ENCODE measurements at places on chromosomes 12 and 14.

DNA sequence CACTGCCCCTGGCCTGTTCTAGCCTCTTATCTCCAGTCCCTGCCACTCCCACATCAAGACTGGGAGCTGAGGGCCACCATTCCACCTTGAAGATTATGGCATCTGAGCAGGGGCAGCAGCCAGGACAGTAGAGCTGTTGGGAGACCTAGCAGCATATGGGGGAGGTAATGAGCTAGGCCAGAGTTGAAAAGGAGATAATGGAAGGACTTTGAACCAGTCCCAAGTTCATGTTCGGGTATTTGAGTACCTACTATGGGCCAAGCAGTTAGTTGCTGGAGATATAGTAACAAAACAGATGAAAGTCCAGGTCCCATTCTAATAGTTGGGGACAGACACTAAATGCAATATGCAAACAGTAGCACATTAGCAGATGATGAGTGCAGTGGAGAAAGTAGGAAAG is 151.5 kb downstream of the PLXNC1 start:
- no peak for DNase-seq

- no peak for DNase-seq
Measured at GRCh38 chr12:11650286-11651281, 1.1 kb downstream of the ETV6 start.

GRCh38 chr14:103624860-103625259 is 4.2 kb upstream of the KLC1 start:
- DNase-seq: no peak

GRCh38 chr12:80101126-80101525 is 1.8 kb downstream of the OTOGL start:
- no peak for DNase-seq

DNA sequence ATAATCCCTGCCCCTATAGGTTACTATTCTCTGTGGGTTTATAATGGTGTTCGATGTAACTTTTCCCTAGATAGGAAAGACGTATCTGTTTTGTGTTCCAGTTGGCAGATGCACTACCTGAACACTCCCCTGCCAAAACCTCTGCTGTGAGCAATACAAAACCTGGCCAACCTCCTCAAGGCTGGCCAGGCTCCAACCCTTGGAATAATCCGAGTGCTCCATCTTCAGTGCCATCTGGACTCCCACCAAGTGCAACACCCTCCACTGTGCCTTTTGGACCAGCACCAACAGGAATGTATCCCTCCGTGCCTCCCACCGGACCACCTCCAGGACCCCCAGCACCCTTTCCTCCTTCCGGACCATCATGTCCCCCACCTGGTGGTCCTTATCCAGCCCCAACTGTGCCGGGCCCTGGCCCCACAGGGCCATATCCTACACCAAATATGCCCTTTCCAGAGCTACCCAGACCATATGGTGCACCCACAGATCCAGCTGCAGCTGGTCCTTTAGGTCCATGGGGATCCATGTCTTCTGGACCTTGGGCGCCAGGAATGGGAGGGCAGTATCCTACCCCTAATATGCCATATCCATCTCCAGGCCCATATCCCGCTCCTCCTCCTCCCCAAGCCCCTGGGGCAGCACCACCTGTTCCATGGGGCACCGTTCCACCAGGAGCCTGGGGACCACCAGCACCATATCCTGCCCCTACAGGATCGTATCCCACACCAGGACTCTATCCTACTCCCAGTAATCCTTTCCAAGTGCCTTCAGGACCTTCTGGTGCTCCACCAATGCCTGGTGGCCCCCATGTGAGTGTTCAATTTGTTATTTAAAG is 11.3 kb downstream of the MAPK1IP1L start:
- DNase-seq: no peak

- no peak for DNase-seq
Measured at GRCh38 chr12:124520907-124521306, 46.5 kb downstream of the NCOR2 start.

GRCh38 chr14:76918782-76919394 is 92.7 kb downstream of the LRRC74A start:
- no peak for DNase-seq

DNA sequence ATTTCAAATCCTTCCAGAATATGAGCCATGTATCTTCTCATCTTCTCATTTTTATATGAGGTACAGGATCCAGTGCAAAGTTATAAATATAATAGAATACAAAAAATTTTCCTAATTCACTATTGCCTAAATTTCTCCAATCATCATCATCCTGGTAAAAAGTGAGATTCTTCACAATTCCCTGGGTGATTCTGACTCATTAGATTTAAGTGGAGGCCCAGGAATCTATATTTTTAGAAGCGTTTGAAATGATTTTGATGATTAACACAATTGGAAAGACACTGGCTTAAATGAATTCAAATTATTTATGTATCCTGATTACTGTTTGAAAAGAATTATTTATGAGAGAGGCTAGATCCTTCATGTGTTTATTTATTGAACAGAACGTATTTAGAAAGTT is 380.3 kb upstream of the PDE3A start:
- DNase-seq: no peak

DNA sequence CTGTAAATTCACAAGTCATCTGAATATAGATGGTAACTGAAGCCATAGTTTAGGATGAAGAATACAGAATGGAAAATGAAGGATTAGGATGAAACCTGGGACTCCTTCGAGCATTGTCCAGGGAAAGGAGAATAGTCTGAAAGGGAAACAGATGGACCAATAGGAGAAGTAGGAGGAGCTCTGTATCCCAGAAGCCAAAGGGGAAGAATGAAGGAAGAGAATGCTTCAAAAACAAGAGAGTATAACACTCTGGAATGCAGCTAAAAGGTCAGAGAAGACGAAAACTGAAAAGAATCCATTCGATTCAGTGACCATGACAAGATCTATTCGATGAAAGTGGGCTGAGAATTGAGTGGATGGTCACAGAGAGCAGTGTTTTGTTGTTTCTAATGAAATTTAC is 1.0 kb downstream of the GMFB start:
- DNase-seq: no peak

GRCh38 chr12:104631867-104632266 is 175.1 kb downstream of the CHST11 start:
- no peak for DNase-seq

DNA sequence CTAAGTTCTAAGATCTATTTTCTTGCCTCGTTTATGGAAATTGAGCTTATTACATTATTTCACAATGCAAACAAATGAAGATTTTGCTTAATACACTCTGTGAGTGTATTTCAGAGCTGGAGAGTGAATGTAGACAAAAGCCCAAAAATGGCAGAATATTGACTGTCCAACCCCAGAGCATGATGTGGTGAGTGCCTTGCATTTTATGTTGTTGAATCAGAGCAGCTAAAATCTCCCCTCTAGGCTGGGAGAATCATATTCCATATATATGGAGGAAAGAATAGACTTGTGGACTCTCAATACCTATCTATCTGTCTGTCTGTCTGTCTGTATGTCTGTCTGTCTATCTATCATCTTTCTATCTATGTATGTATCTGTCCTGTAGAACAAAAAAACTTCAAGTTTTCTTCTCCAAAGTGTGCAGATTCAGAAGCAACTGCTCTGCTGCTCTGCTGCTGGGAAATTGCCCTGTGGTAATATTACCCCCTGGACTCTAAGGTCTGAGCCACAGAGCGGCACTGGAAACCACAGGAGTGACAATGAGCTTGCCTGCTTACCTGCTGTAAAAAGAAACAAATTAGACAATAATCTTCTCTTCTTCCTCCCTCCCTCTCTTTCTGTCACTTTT is 209.4 kb upstream of the PRICKLE1 start:
- no peak for DNase-seq

DNA sequence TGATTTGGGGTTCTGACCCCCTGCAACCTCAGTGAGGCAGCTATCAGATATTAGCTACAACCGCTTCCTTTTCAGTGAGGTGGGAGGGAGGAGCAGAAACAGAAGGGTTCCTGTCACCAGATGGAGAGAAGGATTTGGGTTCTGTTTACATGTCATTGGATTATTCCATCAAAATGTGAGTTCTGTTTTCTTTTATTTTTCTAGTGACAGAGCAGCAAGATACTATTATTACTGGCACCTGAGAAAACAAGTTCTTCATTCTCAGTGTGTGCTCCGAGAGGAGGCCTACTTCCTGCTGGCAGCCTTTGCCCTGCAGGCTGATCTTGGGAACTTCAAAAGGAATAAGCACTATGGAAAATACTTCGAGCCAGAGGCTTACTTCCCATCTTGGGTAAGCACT is 52.8 kb downstream of the FRMD6 start:
- no peak for DNase-seq
